NCI-H524 treated with DMSO at 0.1 percent for 48 hours (cell line): ENCODE measurements at places on chromosomes 4 and X.

- DNase-seq: no peak
These were observed 214.2 kb downstream of the ZNF674 start for GRCh38 chrX:46330981-46331380.

DNA sequence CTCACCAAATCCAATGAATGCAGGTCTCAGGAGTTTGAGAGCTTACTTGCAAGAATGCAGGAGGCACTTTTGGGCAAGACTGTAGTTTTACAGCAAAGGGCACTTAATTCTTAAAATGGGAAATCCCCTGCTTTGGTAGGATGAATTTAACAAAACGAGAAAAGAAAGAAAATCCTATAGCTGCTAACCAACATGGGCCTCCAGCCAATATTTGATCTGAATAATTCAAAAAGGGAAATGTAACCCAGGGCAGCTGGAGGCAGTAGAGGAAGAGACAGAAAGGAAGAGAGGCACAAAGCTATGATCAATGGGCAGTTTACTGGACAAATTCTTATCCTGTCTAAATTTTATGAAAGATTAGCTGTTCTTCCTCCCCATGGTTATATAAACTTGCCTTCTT is 142.3 kb downstream of the SH3KBP1 start:
- DNase-seq: no peak

DNA sequence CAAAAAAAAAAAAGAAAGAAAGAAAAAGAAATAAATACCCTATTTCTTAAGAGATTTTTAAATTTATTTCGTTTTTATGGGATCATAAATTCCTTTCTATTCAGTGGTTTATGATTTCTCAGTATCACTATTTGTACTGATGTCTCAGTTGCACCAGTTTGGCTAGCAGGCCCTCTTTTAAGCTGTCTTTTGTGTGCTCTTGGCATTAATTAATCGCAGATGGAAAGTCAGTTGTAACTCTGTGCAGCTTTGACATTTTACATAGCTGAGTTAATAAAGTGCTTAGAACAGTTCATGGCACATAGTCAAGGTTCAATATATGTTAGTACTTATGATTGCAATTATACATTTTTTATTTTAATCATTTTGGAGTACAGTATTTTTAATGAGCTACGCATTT is 123.7 kb upstream of the NUDT6 start:
- no peak for DNase-seq

GRCh38 chr4:13344216-13344615 is 139.9 kb downstream of the RAB28 start:
- no peak for DNase-seq

- no peak for DNase-seq
These were observed 5.1 kb upstream of the TNIP2 start for GRCh38 chr4:2761035-2761923.

DNA sequence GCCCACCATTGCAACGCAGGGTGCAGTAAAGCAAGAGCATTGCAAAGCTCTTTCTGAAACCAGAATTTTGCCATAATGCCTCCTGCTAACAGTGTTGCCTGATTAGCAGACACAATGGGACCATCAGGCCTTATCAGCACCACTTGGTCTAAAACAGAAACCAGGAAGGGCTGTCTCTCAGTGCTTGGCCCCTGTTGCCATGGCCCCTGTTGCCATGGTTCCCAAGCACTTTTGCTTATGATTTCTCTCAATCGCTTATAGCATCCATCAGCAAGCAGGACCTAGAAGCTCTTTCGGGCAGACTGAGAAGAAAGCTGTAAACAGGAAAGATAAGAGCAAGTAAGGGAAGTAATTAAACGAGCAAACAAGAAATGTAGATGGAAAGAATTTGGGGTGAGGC is 36.8 kb downstream of the RTL5 start:
- DNase-seq: no peak

- DNase-seq: no peak
These were observed 49.0 kb upstream of the EGFL6 start for GRCh38 chrX:13520351-13520750.

- no peak for DNase-seq
These were observed 16.2 kb downstream of the GATB start for GRCh38 chr4:151744614-151745013.

- no peak for DNase-seq
These were observed 143.5 kb upstream of the LNX1 start for GRCh38 chr4:53734584-53735353.

DNA sequence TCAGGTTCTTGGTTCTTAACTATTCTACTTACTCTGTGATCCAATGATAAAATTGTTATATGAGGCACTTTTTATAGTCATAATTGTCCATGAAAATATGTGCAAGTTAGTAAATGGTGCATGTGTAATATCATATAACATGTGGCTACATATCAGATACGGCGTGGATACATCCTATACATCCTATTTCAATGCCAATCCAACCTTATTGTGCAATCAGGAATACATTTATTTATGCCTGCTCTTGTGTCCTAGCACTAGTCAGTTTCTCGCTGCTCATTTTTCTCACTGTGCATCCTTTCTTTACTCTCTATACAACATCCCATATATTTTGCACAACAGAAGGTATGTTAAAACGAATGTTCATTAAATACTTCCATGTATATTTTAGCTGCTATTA is 1141.1 kb downstream of the FAT4 start:
- no peak for DNase-seq

- DNase-seq: no peak
These were observed 31.1 kb upstream of the GTPBP6 start for GRCh38 chrX:349702-350101.

- DNase-seq: no peak
These were observed 137.7 kb upstream of the NKX1-1 start for GRCh38 chr4:1543976-1544375.

DNA sequence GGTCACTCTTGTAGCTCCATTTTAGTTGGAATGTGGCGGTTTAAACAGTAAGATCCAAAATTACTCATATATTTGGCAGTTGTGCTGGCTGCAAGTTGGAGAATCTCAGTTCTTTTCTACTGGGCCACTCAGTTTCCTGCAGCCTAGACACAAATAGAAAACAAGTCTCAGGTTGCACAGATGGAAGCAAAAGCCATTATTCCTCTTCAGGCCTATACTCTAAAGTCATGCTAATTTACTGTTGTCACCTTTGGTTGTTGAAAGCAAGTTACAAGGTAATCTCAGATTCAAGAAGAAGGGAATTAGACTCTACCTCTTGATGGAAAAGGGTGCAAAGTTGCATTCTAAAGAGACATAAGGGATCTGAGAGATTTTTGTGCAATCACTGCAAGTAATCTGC is 345.4 kb downstream of the ADAM29 start:
- no peak for DNase-seq

DNA sequence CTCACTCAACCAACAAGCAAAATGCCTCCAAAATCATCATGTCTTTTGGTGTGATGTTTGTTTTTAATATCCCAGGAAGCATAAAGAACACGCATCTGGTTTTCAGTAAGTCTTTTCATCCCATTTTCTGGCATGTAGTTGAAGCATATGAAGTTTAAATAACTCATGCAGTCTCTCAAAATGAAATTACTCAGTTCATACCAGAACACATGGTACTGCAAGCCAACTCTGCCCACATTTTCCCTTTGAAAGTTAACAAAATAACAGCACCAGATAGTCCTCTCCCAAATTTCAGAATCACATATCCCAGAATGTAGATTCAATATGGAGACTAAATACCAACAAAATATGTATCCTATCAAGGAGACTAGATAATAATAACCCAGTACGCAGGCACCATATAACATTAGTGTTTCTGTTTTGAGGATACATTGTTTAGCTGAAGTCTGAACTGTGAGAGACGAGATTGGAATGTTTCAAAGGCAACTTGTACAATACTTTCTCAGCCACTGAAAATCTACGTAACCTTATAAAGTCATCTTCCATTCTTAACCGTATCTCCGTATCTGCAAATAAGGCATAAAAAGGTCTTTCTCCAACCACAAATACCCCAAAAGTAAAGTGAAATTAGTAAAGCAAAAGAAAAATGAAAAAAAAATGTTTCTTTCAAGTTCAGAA is 23.1 kb downstream of the CORIN start:
- DNase-seq: no peak

DNA sequence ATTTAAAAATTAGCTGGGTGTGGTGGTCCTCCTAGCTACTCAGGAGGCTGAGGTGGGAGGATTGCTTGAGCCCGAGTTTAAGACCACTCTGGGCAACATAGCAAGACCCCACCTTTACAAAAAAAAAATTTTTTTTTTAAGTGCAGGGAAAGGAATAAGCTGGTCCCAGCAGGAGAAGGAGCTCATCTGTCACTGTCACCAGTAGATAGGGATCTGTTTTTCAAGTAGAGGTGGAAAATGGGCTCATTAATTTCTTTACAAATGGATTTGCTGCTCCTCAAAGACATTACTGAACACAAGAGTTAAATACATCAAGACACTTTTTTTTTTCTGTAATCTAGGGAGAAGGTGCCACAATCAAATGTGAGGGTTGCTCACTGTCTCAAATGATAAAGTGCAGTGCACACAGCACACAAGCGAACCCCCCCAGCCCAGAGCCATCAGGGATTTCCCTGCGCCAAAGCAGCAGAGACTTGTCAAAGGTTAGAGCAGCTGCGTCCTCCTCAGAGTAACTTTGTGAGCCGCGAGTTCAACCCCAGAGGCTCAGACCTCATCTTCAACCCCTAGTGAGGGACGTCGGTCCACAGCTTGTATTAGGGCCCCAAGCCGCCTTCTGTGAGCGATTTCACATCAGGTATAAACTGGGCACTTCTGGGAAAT is 14.3 kb upstream of the MTNR1A start:
- DNase-seq: no peak

DNA sequence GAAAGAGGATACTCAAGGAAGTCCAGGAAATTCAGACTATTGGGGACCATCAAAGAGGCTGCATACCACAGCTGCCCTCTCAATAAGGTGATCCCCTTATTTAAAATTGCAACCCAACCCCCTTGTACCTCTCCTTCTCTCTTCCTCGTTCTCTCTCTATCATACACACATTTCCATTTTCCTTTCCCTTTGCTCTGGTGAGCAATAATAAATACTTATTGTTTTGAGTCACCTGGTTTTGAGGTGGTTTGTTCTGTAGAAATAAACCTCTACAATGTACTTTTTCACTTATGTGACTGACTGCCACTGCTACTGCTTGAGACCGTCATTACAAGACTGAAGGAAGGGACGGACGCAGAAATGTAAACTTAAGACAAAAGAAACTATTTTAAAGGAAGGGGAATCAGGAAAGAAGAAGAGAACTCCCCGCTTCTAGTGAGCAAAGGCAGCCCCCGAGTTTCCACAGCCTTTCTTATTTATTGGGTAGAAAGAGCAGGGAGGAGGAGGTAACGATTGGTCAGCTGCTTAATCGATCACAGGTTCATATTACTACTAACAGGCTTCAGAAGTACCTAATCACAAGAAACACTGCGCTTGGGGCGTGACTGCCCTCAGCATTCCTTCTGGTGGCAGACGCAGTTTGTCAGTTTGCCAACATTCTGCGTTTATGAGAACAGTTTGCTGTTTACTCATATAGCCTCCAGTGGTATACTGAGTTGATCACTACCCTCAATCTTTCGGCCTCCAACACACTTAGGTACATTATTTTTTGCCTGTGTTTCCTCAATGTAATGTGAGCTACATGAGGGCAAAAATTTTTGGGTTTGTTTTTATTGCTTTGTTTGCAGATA is 16.9 kb upstream of the TMEM165 start:
- DNase-seq: no peak

- DNase-seq: no peak
These were observed 140.2 kb upstream of the PJA1 start for GRCh38 chrX:69305333-69306062.
